ENCODE measurements at places on chromosomes 5 and 9.

- DNase-seq = no peak
These were observed 6.0 kb downstream of the SNX18 start for GRCh38 chr5:54523534-54523933.

DNA sequence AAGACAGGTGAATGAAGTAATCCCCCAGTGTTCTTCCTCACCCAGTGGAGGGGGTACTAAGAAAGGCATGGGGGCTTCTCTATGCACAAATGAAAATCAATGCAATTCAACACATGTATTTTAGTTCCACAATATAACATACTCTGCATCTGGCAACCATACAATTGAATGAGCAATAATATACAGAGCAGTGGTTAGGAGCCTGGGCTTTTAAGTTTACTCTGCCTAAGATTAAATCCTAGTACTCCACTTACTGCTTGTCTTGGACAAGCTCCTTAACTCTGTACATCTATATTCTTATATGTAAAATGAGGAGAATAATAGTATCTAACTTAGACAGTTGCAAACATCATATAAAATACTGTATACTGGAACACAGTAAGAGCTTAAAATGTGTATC, 195.4 kb upstream of the TRIM32 start:
- DNase-seq = no peak

DNA sequence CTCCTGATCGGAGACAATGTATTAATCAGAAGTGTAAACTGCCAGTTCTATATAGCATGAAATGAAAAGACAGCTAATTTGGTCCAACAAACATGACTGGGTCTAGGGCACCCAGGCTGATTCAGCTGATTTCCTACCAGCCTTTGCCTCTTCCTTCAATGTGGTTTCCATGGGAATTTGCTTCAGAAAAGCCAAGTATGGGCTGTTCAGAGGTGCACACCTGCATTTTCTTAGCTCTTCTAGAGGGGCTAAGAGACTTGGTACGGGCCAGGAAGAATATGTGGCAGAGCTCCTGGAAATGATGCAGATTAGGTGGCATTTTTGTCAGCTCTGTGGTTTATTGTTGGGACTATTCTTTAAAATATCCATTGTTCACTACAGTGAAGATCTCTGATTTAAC, 22.4 kb downstream of the IL7R start:
- DNase-seq = no peak

DNA sequence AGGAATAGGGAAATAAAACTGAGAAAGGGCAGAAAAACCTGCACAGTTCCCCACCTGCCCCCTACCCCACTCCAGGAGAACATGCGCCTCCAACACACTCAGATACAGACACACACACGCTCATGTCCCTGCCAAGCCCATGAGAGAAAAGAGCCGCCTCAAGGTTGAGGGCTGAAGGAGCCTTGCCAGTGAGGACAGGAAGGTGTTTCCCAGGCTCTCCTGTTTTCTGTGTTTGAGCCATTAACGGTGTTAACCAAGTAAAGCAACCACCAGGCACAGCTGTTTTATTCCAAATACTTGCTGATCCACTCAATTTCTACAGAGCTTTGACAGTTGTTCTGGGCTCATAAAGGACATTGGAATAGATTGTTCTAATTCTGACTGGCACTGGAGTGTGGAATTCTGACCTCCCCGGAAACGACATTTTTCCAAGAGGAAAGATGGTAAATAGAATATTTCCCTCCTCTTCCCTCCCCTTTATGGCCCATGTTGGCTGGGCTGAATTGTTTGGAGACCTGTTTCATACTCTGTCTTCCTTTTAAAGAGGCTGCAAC, 238.0 kb downstream of the DMAC1 start:
- DNase-seq = no peak

DNA sequence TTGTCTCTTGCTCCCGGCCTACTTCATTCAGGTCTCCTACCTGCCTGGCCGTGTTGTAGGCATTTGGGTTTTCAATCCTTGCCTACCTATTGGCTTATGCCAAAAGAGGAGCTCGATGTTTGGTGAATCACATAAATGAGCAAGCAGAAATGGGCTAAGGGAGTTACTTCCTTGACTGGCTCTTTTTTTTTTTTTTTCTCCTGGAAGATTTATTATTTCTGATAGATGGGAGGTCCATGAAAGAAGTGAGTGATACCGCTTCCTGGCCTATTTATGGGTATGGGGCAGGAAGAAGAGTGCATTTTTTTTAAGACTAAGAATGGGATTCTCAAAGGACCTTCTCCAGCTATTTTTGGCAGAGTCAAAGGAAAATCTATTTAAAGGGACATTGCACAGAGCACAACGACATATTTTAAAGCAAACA, 294.1 kb downstream of the ARHGAP26 start:
- peak; percentile 35 for DNase-seq

DNA sequence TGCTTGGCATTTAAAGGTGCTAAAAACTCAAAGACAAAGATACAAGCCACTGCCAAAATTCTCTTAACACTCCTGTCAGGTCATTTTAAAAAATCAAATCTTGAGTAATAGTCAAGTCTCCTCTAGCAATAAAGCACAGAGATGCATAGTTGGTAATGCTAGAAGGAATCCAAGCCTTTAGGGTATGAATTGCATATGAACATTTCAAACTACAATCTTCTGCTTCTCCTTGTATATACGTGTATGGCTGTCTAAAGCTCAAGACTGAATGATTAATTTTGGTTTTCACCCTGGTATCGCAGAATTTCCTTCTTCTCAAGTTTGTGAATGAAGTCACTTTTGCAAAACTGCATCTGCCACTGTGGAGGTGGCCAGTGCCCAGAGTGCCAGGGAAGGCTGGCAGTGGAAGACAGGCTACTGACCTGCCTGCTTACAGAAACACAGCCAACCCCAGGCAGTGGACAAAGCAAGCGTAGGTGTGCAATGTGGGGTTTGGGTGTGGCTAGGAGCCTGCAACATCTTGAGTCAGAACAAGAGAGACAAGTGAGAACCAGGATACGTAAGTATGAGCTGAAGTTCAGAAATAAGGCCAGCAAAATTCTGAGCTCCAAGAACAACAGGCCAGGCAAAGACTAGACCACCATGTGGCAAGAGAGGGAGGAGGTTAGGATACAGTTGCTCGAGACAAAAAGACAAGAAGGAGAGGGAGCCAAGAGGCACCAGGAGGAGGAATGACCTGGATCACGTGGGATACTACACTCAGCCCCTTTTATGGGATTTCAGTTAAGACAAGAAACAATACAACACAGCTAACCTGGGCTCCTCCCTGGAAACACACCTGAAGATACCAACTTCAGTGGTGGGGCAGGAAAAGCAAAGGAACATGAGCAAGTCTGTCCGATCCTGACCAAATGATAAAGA, 22.6 kb downstream of the MYO10 start:
- DNase-seq = no peak

All from COLO829 (cell line).